ENCODE measurements at places on chromosomes 16 and 17.

DNA sequence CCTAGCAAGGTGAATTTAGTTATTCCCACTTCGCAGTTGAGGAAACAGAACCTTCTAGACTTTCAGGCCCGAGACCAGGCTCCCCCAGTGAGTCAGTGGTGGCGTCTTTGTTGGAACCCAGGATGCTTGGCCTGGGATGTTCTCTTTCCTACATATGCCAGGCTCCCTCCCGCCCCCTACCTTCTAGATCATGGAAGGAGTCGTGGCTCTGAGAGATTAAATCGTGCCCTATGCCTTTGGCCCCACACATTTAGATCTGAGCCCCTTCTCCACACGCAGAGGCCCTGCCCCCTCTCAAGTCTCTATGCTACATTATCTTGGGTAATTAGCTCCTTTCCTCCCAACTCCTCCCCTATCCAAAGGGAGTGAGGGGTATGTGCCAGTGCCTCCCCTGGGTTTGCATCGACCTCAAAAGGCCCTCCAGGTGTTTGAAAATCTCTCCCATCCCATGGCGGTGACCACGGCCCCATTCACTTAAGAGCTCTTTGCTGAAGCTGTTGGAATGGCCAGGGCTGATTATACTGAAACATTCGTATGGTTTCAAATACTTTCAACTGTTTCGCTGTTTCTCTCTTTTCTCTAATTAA is 3.0 kb downstream of the NGFR start:
- DNase-seq, result no peak

GRCh38 chr17:79769570-79770506 is 8.1 kb upstream of the CBX2 start:
- DNase-seq, result no peak

DNA sequence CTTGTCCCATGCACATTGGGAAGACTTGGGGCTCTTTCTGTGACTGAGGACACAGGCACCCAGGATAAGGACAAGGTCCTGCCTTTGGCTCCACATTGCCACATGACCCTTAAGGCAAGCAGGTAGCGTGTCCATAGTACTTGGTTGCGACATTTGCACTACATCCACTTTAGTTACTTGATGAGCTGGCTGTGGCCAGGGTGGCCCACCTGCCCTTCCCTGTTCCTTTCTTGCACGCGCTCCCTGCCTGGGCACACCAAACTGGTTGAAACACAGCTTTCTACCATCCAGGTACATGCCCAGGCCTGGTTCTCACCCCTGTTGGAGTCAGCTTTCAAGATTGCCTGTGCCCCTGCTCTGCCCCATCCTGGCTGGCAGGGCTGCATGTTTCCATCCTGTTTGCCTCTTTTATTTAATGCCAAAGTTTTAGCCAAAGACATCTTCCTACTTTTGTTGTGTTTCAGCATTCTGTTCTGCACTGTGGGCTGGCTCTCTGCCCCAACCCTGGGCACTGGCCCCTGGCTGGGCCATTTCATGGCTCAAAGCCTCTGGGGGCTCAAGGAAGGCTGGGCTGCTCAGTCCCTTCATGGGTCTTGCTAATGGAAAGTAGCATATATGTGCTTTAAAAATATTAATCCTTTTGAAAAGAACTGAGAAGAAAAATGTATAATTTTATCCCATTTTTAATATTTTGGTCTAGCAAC is 3.2 kb downstream of the B3GNT9 start:
- no peak for DNase-seq

- no peak for DNase-seq
Observed at GRCh38 chr16:3084969-3085670, 14.0 kb downstream of the ZSCAN10 start.

GRCh38 chr16:86671486-86672178 is 93.3 kb downstream of the FOXL1 start:
- DNase-seq, result no peak

DNA sequence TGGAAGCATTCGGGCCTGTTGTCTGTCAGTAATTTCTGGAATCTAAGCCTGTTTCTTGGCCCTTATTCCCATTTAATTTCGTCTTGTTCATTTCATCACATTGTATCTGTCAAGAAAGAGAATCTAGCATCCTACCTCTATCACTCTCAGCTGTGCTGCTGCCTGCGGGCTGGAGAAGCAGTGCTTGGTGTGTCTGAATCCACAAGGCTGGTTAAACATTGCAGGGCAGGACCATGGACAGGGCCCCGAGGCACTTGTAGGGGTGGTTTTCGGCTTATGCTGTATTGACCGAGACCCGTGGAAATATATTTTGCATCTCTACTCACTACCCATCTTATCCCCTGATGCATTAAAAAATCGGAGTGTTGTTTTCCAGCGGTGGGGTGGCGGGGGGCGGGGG is 3.1 kb downstream of the RAB11FIP4 start:
- peak; percentile 15 for DNase-seq

- DNase-seq, result no peak
Observed at GRCh38 chr17:74407384-74407783, 24.5 kb upstream of the GPRC5C start.

GRCh38 chr16:89335803-89336485 is 118.4 kb downstream of the ZNF778 start:
- DNase-seq, result no peak

DNA sequence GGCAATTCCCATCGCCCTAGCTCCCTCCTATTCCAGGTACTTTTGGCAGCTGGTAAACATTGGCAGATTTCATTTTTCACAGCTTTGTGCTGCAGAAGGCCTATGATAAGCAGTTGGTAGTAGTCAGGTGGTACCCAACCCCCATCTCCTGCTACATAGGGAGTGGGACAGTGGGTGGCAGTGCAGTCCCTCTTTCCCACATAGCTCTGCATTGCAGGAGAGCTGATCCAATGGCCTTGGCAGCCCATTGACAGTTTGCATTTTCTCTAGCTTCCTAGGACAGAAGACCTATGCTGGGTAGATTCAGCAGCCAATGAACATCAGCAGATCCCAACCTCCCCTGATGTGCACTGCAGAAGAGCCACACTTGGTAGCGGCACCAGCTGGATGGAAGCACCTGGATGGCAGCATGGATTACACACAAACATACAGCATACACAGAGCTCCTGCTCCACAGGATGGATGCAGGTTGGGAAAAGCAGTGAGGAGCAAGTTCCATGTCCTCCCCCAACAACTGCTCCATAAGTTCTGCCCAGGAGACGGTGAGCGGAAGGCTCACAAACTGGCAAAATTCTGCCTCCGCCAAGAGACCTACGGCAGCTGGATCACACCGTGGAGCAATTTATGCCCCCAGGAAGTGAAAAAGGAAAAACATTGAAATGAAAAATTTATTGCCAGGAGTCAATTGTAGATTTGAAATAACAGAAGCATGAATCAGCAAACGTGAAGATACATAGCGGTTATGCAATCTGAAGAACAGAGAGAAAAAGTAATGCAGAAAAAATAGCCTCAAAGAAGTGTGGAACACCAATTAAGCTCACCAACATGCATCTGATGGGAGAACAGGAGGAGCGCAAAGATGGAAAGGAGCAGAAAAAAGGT is 95.7 kb downstream of the CACNG1 start:
- no peak for DNase-seq
